ENCODE measurements at places on chromosomes 1 and 21.
A peak's percentile ranks its signal among the peaks of the same experiment; 100 is the strongest.

DNA sequence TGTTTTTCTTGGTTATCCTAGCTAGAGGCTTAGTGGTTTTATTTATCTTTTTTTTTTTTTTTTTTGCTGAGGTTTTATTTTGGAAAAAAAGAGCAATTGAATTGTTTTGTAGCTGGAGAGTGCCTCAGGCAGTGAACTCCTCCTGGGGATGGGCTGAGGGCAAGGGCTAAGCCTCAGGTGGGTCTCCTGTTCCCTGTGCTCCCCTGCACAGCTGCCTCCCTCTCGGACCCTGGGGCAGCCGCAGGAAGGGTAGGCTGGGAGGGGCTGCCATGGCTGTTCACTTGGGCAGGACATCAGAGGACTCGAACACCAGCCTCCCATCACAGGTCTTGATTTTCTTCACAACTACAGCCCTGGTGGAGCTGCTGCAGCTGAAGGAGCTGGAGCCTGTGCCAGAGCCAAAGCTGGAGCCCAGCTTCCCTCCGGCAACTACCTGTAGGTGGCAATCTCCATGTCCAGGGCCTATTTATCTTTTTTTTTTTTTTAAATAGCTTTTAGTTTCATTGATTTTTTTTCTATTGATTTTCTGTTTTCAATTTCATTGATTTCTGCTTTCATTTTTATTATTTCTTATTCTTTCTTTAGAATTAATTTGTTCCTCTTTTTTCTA lies 28.9 kb downstream of the LEPR start:
- no peak for DNase-seq

DNA sequence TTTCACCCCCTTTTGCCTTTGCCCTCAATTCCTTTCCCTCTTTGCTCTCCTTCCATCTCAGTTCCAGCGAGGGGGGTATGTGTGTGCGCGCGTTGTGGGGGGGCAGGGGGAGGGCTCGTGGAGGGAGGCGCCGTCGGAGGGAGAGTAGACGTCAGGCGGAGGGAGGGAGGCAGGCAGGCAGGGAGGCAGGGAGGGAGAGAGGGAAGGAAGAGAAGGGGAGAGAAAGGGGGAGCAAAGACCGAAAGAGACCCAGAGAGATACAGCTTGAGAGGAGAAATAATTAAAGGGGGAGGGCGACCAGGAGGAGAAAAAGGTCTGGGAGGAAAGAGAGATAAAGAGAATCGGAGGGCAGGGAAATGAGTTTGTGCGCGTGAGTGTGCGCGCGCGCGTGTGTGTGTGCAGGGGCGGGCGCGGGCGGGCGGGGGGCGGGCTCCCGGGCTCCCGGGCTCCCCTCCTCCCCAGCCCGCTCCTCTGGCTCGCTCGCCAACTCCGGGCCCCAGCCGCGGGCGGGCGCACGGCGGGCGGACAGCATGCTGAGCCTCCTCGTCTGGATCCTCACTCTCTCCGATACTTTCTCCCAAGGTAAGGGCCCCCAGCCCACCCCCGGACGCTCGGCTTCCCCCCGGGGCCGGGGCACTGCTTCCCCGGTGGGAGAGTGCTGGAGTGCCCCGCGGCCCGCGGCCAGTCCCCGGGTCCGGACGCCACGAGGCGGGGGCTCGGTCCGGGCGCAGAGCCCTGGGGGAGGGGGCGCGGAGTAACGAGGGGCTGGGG lies at the start of gene KIRREL1:
KIRREL1 (plus strand) TSS at position 499 of the 771 bp plus-strand sequence; CDS start at position 531, 32 bp downstream.
- DNase-seq, result no peak

DNA sequence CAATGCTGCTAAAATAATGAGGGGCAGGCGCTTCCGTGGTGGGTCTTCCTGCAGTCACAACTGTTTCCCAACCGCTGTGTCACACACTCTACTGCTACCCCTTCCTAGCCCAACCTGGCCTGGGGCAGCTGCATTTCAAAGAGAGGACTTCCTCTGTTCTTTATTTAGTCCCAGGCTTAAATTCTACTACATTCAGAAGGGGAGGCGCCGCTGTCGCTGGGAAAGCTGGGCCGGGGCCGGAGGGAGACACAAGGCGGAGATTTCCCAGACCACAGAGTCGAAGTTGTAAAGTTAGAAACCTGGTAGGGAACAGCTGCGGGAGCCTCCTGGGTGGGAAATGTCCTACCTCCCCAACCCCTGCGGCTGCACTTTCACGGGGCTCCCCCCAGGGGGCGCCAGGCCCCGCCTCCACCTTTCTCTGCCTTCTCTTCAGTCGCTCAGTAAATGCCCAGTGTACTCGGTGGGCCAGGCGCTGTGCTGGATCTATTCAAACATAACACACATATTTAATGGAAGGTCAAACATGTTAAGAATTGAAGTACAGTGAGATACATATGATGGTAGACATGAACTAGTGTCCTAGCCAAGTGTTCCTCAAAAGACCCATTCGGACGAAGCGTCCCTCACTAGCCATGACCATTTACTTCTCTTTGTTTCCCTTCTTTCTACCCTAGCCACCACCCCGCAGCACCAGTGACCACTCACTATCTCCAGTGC lies 23.1 kb downstream of the DYRK3 start:
- peak; percentile 49 for DNase-seq

GRCh38 chr21:42698733-42699132 lies 45.3 kb downstream of the PDE9A start:
- no peak for DNase-seq

DNA sequence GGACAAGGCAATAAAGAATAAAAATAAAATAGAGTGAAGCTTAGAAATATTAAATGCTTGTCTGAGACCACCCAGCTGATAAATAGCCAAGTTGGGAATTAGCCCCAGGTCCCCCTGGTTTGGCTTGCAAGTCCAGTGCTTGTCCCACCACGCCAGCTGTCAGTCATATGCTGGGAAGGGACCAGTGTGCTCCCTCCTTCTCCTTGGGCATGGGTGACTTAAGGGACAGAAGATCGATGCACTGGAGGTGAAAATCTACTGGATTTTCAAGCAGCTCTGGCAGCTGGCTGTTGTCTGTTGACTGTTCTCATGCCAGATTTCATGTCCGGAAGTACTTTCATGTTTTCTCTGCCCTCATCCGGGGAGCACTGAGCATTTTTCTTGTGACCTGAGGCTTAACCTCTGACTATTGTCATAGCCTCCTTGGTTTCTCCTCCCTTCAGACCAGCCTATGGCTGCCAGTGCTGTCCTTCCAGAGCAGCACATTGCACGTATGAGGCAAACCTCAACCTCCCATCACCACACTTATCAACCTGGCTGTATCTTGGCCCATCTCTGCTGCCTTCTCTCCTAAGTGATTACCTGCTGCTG lies 12.4 kb downstream of the LMOD1 start:
- no peak for DNase-seq

DNA sequence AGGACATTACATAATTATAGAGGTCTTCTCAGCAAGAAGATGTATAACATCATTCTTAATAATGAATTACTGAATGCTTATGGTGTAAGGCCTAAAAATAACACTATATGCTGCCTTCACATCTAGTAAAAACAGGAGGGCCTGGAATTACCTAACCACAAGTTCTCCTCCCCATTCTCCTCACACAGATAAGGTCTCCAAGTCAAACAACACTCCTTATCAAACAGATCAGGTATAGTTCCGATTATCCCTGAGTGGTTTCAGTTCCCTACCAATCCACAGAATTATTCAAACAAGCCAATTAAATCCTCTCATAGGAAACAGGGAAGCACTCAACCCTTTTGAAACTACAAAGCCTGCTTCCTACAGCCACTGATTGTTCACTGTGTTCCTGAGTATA lies 4.0 kb upstream of the AGBL4 start:
- DNase-seq, result no peak

DNA sequence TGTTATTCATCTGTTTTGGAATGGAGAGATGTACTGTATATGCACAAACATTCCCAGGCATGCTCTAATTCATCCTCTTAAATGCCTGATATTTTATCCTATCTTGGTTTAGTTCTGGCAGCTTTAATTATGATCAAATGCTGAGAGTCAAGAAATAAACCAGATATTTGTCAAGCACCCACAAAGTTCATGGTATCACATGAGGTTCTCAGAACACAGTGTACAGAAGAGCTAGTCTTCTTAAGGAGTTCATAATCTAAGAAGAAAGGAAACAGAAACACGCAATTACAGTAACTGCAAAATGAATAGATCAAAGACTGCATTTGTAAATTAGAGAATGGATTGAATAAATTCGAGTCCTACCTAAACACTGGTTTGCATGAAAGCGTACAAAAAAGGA lies 58.3 kb upstream of the KCNH1 start:
- DNase-seq, result no peak

GRCh38 chr1:37070126-37070525 lies 35.8 kb upstream of the GRIK3 start:
- DNase-seq, result no peak

DNA sequence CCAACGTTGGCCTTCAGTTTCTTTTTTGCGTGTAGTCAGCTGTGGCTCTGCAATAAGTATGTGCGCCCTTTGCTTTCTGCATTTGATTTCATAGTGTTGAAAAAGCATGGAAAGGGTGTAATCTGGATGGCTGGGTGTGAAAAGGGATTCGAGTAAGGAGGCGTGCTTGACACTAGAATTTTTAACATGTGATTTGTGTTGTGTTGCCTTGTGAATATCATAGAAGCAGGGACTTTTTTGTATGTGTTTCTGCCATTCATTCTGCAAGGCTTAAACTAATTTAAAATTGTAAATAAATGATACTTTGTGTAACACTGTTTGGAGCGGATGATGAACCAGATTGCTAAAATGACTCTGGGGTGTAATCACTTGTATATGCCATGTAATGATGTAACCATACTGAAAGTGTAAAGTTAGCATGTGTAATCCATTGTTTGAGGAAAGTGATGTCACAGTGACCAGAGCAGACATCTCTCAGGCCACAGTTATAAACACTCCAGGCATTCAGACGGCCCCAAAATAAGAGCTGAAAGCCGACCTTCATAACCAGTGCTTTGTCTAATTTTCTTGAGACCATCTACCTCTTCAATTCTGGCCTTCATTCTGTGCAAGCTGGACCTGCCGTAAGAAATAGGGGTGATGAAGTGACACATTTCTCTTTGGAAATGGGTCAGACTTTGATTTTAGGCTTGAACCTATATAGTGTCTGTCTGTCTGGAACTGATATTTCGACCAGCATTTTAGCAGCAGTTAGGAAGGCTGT lies 618 bp downstream of the SH3BGR start:
- no peak for DNase-seq

DNA sequence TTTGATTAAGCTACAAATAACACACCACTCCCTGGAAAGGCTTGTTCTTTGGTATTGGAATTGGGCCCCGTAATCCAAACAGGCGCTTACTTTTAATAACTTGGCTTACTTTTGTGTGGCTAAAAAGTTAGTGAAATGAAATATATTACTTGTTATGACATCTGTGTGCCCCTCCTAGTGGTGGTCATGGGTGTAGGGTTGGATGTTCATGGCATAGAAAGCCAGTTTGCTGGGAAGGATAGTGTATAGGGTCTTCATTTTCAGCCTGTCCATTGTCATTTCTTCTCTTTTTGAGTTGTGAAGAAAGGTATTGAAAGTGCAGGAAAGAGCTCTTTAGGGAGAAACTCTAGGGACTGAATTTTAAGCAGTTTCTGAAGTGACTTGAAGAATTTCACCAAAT lies 5.9 kb downstream of the CDC14A start:
- DNase-seq, result peak; percentile 36

DNA sequence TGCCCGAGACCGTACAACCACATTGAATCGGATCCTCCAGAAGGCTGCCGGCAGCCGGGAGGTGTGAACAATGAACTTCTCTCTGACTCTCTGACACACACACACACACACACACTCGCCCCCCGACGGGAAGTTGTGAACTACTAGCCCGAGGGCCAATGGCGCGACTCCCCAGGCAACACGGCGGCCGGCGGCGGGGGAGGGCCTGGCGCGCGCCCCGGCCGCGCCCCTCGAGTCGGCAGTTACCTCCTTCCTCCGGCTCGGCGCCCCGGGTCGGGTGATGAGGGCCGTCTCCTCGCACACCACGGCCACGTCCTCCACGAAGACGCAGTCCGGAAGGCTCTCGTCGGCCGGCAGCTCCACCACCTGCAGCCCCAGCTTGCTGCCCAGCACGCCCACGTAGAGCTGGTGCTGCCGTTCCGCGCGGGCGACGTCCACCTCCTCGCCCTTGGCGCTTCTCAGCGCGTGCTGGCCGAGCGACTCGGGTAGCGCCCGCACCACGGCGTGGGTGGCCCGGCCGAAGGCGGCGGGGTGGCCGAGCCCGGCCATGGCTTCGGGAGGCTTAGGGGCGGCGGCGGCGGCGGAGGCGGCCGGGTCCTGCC lies 361 bp downstream of the DDAH1 start:
- DNase-seq, result no peak

GRCh38 chr1:119636491-119637089 lies 11.5 kb downstream of the ZNF697 start:
- DNase-seq, result no peak

DNA sequence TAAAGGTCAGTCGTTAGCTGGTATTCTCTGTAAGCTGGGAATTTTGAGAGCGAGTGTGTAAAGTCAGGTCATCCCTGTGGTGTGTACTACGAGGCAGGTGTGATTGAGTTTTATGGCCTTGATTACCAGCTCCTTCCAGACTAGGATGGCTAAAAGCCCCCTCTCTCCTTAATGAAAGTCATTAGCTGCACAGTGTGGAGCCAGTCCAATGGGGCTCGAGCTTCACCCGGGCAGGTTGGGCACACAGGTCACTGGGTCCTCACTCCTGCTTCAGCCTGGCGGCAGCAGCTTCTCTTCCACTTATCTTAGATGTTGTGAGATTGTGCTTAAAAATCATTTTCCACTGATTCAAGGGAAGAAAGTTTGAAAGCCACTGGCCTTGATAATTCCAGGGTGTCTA lies 3.0 kb downstream of the DMRTB1 start:
- no peak for DNase-seq

DNA sequence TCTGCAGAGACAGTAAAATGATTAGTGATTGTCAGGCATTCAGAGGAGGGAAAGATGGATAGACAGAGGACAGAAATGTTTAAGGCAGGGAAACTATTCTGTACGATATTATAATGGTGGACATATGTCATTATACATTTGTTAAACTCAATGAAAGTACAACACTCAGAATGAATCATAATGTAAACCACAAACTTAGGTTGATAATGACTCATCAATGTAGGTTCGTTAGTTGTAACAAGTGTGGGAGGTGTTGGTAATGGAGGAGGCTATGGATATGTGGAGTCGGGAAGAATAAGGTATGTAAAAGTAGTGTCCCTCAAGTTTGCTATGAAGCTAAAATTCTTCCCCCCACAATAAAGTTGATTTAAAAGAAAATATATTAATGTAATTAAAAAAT lies 455.0 kb downstream of the BRINP3 start:
- DNase-seq, result no peak

Measured in CD4-positive, alpha-beta T cell treated with Interleukin-4 for 4 hours (primary cell).